ENCODE measurements at places on chromosomes 7 and 10.

DNA sequence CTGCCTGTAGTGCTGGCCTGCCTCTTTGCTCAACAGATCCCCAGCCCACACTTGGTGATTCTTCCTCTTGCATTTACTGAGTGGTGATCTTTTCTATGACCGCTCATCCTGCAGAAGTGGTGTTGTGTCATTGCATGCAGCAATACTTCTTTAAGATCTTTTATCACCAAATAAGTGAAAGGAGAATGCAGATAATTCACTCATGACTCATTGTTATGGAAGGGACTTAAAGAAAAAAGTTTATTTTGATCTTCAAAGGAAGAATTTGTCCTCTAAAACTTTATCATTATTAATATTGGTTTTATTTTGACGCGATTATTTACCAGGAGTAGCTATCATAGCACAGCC is 489.1 kb upstream of the CELF2 start:
- DNase-seq: peak; percentile 46

GRCh38 chr7:99560834-99561736 is 2.6 kb downstream of the ZNF655 start:
- DNase-seq: no peak

- no peak for DNase-seq
These were observed 5.6 kb upstream of the AS3MT start for GRCh38 chr10:102863660-102864059.

GRCh38 chr7:77226357-77226839 is 26.8 kb upstream of the FGL2 start:
- DNase-seq: peak; percentile 36

DNA sequence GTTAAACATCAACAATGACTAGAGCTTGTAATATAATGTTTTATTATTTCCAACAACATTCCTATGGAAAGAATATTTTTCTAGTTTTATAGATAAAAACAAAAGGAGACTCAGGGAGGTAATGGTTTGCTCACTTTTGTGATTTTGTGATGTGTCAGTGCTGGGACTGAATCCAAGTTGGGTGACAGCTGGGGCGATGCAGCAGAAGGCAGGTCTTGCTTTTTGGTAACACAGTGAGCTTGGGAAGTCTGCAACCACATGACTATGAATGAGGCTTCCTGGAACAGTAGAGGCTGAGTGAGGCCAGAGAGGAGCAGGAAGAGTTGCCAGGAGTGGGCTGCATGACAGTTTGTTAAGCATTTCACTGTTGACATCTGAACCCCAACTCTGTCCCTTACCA is 4.9 kb upstream of the YKT6 start:
- DNase-seq: no peak

GRCh38 chr10:66472156-66472555 is 453.7 kb upstream of the LRRTM3 start:
- DNase-seq: no peak

DNA sequence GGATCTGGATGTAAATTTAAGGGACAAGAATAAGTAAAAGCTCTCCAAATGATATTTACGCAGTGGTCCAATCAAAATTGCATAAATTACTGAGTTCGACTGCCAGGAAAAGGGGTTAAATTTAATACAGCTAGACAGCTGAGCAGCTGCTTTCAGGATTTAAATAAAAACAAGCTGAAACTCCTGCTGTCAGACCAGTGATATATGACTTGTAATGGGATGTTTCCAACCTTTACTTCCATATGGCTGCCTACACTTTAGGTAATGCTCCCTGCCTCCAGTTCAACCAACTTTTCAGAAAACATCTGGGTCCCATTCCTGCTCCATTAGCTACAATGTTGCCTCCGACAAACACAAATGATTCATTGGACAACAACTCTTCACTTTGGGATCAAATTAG is 326.3 kb upstream of the DGKB start:
- DNase-seq: no peak

GRCh38 chr10:129935102-129935866 is 28.8 kb downstream of the EBF3 start:
- no peak for DNase-seq

GRCh38 chr10:120943542-120943941 is 92.4 kb downstream of the WDR11 start:
- DNase-seq: no peak

DNA sequence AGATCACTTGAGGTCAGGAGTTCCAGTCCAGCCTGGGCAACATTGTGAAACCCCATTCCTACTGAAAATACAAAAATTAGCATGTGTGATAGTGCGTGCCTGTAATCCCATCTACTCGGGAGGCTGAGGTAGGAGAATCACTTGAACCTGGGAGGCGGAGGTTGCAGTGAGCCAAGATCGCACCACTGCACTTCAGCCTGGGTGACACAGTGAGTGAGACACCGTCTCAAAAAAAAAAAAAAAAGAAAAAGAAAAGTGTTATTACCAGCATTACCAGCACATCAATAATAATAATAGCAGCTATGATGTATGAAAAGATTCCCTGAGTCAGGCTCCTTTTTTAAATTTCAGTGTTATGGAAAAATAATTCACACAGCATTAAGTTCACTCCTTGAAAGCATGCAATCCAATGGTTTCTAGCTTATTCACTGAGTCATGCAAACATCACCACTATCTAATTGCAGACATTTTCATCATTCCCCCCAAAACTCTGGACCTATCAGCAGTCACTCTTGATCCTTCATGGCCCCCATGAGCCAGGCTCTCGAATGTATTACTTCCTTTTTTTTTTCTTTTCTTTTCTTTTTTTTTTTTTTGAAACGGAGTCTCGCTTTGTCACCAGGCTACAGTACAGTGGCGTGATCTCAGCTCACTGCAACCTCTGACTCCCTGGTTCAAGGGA is 228.4 kb downstream of the FANK1 start:
- DNase-seq: no peak

- DNase-seq: peak; percentile 12
These were observed 31.8 kb upstream of the SHH start for GRCh38 chr7:155844019-155844453.

DNA sequence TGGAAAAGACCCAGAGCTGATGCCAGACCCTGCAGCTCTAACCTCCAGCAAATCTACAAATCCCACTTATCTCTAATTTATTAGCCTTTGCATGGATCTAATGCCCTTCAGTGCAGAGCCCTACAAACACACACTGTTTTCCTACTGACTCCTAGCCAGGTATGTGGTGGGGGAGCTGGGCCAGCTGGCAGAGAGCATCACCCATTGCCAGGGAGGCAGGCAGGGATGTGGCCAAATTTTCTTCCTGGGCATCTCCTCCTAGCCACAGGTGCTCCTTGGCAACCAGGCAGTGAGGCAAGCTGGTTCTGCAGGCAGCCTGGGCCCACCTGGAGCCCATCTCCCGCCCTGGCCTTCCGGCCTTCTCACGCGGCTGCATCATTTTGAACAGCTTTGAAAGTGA is 55.9 kb upstream of the EMX2 start:
- DNase-seq: no peak

GRCh38 chr10:126062131-126063032 is 166.0 kb downstream of the FANK1 start:
- DNase-seq: peak; percentile 99

DNA sequence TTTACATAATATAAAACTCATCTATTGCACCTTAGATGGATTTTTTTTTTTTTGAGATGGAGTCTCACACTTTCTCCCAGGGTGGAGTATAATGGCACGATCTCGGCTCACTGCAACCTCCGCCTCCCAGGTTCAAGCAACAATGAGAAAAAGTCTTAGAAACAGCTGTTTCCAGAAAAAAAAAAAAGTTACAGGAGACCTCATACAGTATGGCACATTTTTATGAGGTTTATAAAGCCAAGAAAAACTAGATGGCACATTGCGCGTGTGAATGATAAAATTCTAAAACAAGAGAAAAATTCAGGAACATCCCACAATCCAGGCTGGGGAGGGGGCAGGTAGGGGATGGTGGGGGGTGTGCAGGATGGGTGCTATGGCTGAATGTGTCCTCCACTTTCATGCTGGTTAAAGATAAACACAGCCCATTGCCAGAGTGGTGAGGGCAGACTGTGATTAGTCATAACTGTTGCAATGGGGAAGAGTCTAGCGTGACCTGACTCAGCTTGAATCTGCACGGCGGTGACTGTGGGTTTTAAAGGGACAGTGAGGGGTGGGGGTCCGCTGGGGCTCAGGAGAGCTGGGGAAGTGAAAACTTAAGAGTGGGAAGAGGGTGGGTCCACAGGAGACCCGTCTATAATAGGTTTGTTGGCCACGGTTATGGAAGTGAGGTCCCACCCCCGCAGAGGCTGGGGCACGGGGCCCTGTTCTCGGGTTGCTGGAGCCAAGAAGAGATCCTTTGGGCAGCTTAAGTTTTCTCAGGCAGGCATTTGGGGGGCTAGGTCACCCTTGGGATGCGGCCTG is 11.9 kb upstream of the LRRC27 start:
- peak; percentile 82 for DNase-seq

DNA sequence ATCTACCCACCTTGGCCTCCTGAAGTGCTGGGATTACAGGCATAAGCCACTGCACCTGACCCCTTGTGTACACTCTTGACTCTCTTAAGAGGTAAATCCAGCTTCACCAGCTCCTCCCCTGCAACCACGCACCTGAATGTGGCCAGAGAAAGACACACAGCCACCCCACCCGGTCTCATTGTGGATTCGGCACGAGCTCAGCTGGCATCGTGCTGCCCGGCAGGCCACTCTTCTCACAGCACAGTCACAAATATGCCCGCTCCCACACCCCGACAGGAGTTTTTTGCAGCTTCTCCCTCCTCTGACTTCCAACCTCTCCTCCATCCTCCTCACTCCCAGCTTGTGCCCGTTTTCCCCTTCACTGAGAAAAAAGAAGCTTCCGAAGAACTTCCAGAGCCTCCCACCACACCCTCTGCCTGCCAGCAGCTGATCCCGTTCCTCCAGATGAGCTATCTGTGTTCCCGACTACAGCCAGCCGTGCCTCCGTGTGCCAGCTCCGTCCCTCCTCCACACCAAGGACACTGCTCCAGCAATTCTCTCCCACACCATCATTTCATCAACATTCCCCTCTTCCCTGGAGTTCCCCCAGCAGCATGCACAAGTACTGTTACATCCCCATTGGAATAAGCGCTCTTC is 8.0 kb upstream of the SMARCD3 start:
- peak; percentile 22 for DNase-seq

DNA sequence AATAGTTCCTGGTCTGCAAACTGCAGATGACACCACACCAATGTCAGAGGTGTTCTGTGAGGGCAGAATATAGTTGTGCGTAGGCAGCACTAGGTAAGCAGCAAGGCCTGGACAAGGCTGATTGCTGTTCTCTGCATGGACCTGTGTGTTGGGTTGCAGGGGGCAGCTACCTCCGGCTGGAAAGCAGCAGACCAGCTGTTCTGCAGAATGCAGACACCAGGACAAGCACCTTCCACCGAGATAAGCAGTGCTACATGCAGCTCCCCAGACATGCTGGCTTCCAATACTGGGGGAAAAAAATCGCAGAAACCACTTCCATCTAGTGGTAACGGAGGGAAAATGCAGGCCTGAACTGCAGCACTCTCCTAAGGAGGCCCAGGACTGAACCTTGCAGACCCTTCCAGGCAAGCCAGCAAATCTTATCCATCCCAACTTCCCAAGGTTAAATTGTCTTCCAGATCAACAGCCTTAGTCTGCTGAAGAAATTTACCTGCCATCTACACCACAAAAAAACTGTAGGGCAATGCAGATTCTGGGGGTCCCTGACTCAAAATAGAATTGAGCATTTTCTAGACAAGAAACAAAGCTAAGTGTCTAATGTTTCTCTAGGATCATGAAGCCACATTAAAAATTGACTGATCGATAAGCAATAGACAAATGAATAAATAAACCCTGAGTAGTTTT is 50.5 kb upstream of the COBL start:
- DNase-seq: peak; percentile 60

- DNase-seq: no peak
These were observed 1.9 kb downstream of the UBE2H start for GRCh38 chr7:129950933-129951225.
